ENCODE measurements at places on chromosomes 11 and 22.

DNA sequence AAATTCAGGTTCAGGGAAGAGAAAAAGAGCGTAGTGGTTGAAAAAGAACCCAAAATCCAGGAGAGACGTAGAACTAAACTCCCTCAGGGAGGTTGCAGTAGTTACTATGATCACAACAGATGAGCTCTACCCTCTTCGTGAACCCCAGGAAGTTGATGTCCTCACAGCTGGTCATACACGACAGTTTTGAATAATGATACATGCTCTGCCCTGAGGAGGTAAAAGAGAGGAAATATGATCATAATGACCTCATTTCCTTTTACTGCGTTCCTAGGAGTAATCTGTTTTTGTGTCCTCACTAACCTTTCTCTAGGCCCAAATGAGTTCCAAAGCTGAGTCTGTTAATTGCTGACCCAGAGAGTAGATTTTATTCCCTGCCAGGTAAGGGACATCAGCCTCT is 1.3 kb downstream of the PATE2 start:
- no peak for DNase-seq

DNA sequence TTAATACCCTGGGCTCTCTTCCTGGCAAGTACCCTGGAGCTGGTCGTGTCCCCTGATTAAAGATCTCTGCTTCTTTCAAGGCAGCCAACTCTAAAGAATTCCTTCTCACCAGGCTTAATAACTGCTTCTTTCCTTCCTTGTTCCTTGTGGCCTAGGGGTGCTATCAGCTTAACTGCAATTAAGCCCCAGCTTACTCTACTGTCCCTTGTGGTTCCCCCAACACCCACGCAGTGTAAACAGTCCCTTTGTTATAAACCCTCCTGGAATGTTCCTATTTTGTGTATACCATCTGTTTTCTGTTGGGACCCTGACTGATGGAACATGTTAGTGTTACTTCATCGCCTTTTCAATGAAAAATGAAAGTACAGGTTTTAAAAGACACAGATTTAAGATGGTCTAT is 126.4 kb upstream of the KIRREL3 start:
- DNase-seq, result no peak

GRCh38 chr11:69635195-69635594 is 5.8 kb upstream of the CCND1 start:
- DNase-seq, result no peak

DNA sequence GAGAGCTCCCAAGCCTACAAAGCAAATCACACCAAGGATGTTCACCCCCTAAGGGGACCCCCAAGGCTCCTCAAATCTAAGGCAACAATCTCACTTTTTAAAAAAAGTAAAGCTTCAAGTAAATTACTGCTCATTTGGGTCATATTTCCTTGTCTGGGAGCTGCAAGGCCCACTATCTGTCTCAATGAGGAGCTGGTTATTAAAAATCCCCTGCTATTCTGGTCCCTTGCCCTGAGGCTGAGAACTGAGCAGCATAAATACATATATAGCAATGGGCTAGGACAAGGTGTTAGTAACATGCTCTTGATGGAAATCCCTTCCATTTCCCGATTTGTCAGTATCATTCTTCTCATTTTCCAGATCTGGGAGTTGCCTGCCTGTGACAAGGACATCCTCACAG is 119.2 kb downstream of the ETS1 start:
- no peak for DNase-seq

- DNase-seq, result no peak
These were observed 109.9 kb downstream of the EMSY start for GRCh38 chr11:76554767-76555166.

DNA sequence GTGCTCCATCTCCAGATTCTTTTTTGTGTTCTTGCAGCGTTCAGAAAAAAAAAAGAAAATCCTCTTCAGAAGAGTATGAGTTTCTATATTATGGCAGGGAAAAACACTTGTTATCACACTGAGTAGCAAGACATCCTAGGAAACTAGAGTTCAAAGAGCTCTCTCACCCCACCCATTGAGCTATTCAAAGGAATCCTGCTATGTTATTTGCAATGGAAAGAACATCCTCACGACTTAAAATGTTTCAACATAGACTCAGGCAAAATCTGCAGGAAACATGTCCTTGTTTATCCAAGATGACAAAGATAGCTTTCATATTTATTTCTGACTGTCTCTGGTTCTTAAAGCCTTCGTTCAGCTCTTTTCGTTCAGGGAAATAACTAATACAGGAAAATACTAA is 331.6 kb upstream of the ANO5 start:
- no peak for DNase-seq

- DNase-seq, result no peak
These were observed 121.7 kb downstream of the SGSM3 start for GRCh38 chr22:40491990-40492631.

DNA sequence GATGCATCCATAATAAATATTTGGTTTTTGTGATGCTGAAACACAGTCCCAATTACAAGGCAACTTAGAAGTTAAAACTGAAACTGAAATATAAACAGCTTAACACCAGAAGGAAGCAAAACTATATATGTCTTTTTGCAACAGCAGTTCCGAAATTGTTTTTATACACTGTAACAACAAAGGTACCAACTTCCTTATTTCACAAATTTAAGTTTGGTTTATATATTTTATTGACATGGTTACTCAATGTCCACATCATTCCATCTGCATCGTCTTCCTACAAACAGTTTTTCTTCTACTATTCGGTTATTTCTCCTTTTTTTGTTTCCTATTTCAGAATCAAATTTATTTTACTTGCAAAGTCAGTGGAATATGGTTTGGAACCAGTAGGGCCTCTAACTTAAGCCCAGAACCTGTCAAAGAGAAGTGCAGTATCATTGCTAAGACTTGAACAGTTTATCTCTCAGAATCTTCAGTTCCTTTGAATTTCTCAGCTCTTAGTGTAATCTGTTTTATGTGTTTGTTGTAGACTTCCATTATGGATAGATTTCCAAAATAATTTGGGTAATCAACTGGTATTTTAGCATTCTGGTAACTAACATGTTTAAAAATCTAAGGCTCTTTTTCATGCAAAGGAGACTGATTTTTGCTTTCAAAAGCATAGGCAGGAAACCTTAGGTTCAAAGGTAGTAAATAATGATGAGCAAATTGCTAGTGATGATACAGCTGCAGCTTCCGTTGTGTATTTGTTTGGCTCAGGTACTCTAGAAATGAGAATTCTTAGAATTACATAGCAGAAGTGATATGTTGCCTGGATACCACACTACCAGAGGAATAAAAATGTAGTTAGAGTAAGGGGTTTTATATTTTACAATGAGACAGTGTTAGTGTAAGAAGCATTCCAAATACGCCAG is 8.2 kb upstream of the HSPA8 start:
- no peak for DNase-seq

DNA sequence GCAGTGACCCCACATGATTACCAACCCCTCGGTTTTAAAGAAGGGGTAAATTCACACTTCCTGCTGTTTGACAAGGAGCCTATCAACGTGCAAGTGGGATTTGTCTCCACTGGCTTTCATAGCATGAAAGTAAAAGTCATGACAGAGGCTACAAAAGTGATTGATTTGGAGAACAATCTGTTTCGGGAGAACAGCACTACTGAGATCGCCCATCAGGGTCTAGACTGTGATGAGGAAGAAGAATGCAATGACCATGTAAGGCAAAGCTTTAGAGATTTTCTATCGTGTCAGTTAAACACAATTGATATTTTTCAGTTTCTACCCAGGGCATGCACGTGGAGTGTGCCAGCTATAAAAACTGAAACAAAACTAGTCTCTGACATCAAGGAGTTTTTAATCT is 41.7 kb downstream of the HORMAD2 start:
- DNase-seq, result no peak

DNA sequence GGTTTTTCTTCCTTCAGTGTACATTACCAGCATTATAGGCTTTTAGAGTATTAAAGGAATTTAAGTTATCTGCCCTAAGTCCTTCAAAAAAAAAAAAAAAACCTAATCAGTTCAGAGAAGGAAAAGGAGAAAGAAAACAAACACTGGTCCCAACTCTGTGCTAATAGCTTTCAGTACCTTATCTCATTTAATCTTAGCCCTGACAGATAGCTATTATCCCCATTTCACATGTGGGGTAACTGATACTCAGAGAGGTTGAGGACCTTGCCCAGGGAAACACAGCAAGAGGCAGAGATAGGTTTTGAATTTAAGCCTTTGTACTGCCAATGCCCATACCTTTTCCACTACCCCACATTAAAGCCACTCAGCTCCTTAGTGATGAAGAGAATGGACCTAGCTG is 43.4 kb downstream of the FAT3 start:
- DNase-seq, result no peak

- DNase-seq, result peak; percentile 87
These were observed 414 bp downstream of the JOSD1 start for GRCh38 chr22:38700270-38700788.

DNA sequence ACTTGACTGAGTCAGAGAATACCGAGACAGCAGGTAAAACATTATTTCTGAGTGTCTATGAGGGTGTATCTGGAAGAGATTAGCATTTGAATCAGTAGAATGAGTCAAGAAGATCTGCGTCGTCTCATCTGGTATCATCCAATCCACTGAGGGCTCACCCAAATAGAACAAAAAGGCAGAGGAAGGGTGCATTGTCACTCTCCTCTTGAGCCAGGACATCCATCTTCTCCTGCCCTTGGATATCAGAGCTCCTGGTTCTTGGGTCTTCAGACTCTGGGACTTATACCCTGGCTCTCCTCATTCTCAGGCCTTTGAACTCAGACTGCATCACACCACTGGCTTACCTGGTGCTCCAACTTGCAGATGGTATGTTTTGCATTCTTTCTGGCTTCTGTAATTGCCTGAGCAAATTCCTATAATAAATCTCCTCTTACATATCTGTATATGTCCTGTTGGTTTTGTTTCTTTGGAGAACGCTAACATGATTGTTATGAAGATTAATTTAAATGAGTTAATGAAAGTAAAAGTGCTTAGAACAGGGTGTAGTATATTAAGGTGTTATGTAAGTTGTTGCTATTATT is 49.3 kb downstream of the ME3 start:
- DNase-seq, result no peak

- no peak for DNase-seq
These were observed 122.2 kb downstream of the ABTB2 start for GRCh38 chr11:34235591-34236071.

- DNase-seq, result peak; percentile 39
These were observed at the start of gene GAL3ST3 for GRCh38 chr11:66048547-66049323. Gene GAL3ST3, minus strand, starts transcription at chr11:66049161. Its CDS starts 3,746 bp downstream, at chr11:66045415.

Measured in left ventricle myocardium superior (tissue), 1 donor.